ENCODE measurements at places on chromosomes 1 and 21.

- no peak for DNase-seq
Observed at GRCh38 chr1:231678011-231678432, 51.4 kb downstream of the DISC1 start.

GRCh38 chr1:63824451-63824850, 50.6 kb downstream of the ROR1 start:
- no peak for DNase-seq

GRCh38 chr1:60762176-60762575, 320.2 kb upstream of the NFIA start:
- no peak for DNase-seq

GRCh38 chr1:51289676-51290488, 40.5 kb downstream of the TTC39A start:
- DNase-seq: no peak

DNA sequence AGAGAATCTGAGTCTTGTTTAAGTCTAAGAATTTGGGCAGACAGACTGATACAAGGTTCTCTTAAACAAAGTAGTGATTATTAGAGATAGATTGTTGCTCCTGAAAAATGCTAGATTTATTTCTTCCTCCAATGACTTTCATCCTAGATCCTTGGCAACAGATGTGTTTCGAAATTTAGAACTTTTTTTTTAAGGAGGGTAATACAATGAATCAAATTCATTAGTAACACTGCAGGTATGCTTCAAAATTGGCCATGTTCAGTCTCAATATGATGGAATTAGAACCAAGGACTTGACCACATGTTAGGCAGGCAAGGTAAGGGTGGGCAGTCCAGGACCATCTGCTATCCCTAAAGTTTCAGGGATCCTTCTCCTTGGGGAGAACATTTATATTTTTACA, 4.5 kb upstream of the LCE1F start:
- DNase-seq: no peak

Data from Right ventricle myocardium inferior (tissue), 1 donor.